Stimulated activated CD4-positive, alpha-beta T cell treated with anti-CD3 and anti-CD28 coated beads, TNF-alpha, amount 100 ng/mL, for 1 hour (primary cell): ENCODE measurements at places on chromosomes 7 and 10.
A peak's percentile ranks its signal among the peaks of the same experiment; 100 is the strongest.

- no peak for DNase-seq
Observed at GRCh38 chr10:31808258-31809218, 120.1 kb downstream of the ARHGAP12 start.

GRCh38 chr10:78378192-78378591, 344.5 kb downstream of the RPS24 start:
- no peak for DNase-seq

- DNase-seq = no peak
Observed at GRCh38 chr7:54846273-54846672, 87.3 kb upstream of the SEC61G start.

GRCh38 chr10:99917963-99918825, 91.6 kb downstream of the DNMBP start:
- DNase-seq = no peak

- no peak for DNase-seq
Observed at GRCh38 chr7:10429031-10429430, 544.6 kb upstream of the PHF14 start.

DNA sequence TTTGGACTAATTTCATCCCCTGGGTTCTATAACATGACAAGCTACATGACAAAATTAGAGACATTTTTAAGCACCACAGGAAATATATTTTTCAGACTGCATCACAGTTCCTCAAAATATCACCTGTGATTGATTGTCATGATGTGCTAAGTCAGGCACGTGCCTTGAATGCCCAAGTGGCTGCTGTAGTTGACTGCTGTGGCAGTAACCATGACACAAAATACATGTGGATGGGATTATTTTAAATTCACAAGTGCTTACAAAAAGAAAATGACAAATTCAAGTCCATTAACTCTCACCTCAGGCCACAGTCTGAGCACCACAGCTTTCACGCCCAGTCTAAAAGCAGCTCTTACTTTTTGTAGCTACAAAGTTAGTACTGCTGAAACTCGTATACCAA, 45.5 kb downstream of the TNPO3 start:
- DNase-seq = no peak

GRCh38 chr7:102073931-102074880, 212.5 kb upstream of the SH2B2 start:
- no peak for DNase-seq

DNA sequence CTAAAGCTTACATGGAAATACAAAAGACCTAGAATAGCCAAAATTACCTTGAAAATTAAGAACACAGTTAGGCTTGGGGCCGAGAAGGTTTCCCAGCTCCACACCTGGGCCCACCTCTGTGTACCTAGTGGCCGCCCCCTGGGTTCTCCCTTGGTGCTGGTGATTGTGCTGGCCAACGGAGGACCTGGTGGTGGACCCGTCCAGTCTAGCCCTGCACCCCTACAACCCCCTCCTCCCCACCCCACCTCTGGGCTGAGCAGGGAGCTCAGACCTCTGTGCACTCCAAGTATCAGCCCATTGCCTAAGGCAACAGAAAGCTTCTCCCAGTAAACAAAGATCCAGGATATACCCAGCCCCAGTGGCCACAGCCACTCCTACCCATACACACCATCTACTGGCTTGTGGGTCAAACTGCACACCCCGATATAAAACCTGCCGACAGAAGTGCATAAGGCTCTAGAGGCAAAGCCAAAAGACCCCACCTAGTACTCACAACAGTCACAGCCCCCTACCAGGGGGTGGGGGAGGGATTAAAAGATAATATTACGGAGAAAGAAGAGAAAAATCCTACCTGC, 105.0 kb upstream of the DIP2C start:
- no peak for DNase-seq

GRCh38 chr10:59719374-59719773, 9.7 kb upstream of the SLC16A9 start:
- no peak for DNase-seq

GRCh38 chr10:27285093-27285492, 44.5 kb upstream of the ACBD5 start:
- DNase-seq = no peak

DNA sequence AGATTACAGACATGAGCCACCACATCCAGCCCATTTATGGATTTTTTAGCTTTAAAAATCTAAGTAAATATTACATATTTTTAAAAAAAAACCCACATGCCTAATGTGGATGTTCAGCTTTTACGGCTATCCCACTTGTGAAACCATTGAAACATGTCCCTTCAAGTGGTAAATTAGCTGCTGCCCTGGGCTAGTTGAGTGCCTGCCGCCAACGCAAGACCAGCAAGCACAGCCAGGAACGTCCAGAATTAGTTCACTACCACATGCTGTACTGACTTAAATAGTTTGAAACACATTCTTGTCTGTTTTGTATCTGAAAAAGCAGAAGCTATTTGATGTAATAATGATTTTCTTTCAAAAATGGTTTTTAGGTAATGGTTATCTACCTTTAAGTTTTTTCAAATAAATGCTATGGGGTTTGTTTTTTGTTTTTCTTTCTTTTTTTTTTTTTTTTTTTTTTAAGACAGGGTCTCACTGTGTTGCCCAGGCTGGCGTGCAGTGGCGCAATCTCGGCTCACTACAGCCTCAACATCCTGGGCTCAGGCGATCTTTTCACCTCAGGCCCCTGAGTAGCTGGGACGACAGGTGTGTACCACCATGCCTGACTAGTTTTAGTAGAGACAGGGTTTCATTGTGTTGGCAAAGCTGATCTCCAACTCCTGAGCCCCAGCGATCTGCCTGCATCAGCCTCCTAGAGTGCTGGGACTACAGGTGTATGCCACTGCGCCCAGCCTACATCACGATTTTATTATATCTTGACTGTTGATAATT, 57.0 kb downstream of the KLRG2 start:
- DNase-seq = no peak

GRCh38 chr7:17912536-17913235, 27.6 kb downstream of the SNX13 start:
- no peak for DNase-seq

- no peak for DNase-seq
Observed at GRCh38 chr10:106467506-106467905, 697.0 kb downstream of the SORCS1 start.

- no peak for DNase-seq
Observed at GRCh38 chr10:78217336-78217735, 183.7 kb downstream of the RPS24 start.

DNA sequence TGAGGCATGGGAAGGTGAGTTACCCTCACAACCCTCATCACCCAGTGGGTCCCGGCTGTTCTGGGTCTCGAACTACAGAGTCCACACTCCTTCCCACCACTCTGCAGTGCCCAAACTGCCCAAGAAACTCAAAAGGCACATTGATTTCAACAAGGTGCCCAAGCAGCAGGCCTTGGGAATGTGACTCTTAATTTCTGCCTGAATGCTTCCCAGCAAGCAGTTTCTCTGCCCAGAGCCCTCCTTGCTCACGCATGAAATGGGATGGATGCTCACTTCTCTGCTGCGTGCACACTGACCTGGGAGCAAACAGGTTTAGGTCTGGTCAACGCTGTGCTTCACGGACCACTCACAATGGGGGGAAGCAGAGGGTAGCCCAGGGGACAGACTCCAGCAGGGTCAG, 77.9 kb downstream of the GRB10 start:
- no peak for DNase-seq

DNA sequence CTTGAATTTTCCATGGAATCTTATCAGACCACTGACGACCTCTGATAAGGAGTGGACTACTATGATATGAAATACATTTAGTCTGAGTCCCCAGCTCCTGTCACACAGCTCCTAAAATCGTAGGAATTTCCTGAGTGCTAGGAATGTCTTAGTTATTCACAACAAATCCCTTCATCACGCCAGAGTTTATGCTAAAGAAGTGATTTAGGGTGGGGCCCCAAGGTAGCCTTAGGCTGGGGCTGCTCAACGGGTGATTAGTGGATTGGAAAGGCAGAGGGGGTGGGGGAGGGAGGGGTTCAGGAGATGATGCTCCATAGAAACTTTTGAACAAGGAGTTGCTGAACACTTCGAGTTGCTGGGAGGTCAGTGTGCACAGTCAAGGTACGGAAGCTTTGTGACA, 7.0 kb upstream of the TET1 start:
- no peak for DNase-seq

- DNase-seq = peak; percentile 45
Observed at GRCh38 chr7:157875230-157876179, 538.7 kb downstream of the DNAJB6 start.

GRCh38 chr10:46019177-46019528, 11.3 kb downstream of the NCOA4 start:
- DNase-seq = no peak

DNA sequence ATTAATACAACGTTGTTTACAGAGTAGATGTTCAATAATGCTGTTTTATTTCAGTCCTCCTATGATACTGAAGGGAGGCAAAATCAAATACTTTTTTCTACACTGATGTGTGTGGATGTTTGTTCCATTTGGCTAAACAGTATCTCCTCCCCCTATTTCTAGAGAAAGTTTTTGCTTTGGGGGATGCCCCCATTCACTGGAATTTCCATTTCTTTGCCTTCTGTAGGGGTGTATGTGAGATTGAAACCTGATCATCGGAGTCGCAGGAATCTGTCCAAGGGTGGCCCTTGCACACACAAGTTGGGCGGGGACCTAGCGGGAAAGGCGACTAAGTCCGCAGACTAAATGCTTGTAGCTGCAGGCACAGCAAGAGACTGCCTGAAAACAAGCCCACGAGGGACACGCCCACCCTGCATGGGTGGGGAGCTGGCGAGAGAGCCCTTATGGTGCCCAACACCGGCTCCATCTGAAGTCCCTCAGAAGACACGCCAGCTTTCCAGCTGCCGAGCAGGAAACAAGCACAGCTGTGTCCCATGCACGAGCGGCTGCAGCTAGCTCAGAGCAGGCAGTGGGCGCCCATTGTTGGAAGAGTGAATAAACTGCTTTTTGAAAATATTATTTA, 58.0 kb downstream of the ESYT2 start:
- DNase-seq = no peak

DNA sequence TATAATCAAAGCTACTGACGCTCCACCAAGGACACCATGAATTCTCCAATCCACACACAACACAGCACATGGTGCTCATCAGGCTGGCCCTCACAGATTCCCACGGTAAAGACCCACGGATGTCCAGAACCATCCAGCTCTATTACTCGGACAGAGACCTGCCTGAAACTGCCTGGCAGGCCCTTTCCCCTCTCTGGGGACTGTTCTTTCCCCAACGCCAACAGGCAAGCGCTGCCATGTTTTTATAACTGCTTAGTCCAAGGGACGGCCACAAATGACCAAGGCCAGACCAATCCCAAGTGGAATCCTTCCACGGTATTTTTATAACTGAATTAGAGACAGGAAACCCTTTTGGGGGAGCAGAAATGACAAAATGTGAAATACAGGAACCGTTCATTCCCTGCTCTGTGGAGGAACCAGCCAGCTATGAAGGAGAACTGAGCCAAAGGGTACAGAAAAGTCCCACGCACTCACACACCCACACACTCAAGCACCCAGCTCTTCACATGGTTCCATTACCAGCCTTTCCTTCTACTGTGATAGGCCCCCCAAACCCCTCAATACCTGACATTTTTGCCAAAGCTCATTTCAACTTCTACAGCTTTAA, 4.1 kb downstream of the PIP4K2A start:
- DNase-seq = no peak

DNA sequence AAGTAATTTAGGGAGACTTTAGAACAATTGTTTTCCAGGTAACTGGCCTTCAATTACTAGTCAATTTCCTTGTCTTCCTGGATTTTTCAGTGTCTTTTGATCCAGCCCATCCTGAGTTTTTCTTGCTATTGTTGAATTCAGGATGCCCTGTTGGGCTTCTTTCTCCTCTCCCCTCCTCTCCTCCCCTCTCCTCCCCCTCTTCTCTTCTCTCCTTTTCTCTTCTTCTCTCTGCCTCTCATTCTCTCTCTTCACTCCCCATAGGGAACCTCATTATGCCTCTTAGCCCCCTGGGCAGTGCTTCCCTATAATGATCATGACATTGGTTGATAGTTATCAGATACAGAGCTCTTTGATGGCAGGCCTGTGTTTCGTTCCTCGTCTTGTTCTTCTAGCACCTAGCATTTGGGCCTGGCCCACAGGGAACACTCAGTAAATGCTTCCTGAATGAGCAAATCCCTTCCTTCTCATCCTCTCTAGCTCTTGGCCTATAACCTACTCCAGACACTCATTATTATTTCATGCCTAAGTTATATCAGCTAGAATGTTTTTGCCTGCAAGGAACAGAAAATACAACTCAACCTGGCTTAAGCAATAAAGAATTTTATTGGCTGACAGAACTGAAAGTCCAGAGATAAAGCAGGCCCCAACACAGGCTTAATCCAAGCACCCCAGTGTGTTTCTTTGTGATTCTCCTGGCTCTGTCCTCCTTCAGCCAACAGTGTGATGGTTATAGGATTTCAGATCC, 56.8 kb downstream of the CACNB2 start:
- DNase-seq = no peak

GRCh38 chr10:3720228-3721019, 64.6 kb downstream of the KLF6 start:
- DNase-seq = no peak

GRCh38 chr7:91264046-91264923, at the start of gene FZD1:
Gene FZD1, plus strand, starts transcription at chr7:91264433. Its CDS starts 448 bp downstream, at chr7:91264881.
- no peak for DNase-seq

GRCh38 chr7:26198781-26199169, 1.8 kb downstream of the HNRNPA2B1 start:
- no peak for DNase-seq

DNA sequence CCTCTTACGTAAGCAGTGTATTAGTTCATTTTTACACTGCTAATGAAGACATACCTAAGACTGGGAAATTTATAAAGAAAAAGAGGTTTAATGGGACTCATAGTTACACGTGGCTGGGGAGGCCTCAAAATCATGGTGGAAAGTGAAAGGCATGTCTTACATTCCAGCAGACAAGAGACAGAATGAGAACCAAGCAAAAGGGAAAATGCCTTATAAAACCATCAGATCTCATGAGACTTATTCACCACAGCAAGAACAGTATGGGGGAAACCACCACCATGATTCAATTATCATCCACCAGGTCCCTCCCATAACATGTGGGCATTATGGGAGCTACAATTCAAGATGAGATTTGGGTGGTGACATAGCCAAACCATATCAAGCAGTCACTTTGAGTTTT, 126.3 kb upstream of the CXCL12 start:
- DNase-seq = no peak

DNA sequence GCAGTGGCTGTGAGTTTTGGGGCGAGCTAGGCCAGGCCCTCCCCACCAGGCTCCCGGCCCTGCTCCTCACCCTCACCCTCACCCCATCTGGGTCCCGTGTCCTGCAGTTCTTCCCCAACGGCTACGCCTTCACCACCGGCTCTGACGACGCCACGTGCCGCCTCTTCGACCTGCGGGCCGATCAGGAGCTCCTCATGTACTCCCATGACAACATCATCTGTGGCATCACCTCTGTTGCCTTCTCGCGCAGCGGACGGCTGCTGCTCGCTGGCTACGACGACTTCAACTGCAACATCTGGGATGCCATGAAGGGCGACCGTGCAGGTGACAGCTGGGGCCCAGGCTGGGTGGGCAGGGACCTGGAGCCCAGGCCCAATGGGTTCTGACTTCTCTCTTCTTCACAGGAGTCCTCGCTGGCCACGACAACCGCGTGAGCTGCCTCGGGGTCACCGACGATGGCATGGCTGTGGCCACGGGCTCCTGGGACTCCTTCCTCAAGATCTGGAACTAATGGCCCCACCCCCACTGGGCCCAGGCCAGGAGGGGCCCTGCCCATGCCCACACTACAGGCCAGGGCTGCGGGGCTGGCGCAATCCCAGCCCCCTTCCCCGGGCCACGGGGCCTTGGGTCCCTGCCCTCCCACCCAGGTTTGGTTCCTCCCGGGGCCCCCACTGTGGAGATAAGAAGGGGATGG, 4.9 kb downstream of the GNB2 start:
- no peak for DNase-seq

- DNase-seq = no peak
Observed at GRCh38 chr7:136134503-136134902, 157.3 kb upstream of the MTPN start.
